GM04503 (cell line): ENCODE measurements at places on chromosomes 5 and 9.

GRCh38 chr5:107272954-107273353 lies 397.8 kb downstream of the EFNA5 start:
- DNase-seq = no peak

GRCh38 chr5:87340716-87341115 lies 72.0 kb downstream of the CCNH start:
- no peak for DNase-seq

- no peak for DNase-seq
These were observed 56.2 kb upstream of the SLC2A8 start for GRCh38 chr9:127340721-127341120.

DNA sequence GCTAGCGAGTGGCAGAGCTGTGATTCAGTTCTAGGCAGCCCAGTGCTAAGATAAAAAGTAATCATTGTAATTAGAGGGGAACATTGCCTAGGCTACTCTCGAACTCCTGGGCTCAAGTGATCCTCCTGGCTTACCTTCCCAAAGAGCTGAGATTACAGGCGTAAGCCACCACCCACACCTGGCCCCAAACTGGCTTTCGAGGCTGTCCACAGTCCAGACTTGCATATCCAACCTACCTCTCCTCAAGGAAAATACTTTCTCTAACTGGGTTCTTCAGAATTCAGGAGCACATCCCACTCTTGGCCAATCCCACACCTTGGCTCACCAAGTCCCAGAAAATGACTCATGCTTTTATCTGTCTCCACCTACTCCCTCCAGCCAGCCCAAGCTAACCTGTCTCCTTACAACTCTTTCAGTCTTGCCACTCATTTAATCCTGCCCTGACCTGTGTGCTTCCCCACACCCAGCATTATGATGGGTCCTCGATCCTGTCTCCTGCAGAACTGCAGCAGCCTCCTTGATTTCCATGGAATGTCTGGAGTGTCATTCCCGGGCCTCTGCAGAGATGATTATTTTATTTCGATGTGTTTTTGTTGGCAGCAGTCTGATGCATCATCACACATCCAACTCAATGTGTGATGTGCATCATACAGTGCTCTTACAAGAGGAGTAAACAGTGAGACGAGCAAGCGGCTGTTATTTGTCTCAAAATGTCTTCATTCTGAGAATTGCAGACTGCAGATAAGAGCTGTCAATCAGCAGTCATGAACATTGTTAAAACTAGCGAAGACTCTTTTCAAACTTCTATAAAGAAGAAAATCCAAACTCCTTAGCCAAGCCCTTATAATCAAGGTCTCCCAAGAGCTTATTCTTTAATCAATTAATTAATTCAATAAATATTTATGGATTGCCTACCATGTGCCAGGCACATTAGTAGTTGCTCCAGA lies 167.3 kb downstream of the SEC61B start:
- no peak for DNase-seq

GRCh38 chr5:133247881-133248624 lies 196.2 kb downstream of the HSPA4 start:
- no peak for DNase-seq

- no peak for DNase-seq
These were observed 185.7 kb upstream of the VCAN start for GRCh38 chr5:83285661-83286398.

DNA sequence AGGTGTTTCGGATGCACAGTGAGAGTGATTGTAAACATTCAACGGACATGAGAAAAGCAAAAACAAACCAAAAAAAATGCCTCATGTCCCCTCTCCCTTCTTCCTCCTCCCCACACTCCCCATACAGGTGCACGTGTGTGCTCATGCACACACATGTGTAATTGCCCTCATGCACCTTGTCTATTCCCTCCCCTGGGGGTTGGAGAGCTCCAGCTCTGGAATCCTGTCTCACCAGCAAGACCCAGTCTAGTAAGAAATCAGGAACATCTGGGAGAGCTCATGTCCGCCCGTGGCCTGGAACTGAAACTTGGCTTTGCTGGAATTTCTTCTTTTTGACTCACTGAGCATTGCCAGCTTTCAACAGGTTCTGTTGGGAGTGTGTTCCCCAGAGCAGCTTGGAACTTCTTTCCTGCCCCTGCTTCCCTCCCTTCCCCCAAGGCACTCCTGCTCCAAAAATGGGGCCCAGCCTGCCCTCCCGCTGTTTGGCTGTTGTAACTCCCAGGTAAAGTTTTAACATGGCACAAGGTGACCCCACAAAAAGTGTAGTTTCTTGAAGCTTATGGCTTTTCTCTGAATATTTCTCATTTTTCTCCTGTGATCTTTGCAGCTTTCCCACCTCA lies 190.1 kb downstream of the NR3C1 start:
- DNase-seq = peak; percentile 55

- no peak for DNase-seq
These were observed 55.9 kb upstream of the NEURL1B start for GRCh38 chr5:172585114-172585513.
